ENCODE measurements at places on chromosomes 11 and 22. TPM values are rescaled to one million over a fixed set of nuclear protein-coding genes. Genes with fewer than 3 reads are reported as not detected.
A peak's percentile ranks its signal among the peaks of the same experiment; 100 is the strongest.

- DNase-seq, result no peak
These were observed 11.5 kb downstream of the C11orf91 start for GRCh38 chr11:33689085-33689484.

Gene CCDC81
- 64.3 TPM for total RNA-seq

- no peak for DNase-seq
These were observed 25.9 kb upstream of the TP53I11 start for GRCh38 chr11:44976576-44976975.

GRCh38 chr11:44029977-44030911 is 17.5 kb upstream of the ACCSL start:
- DNase-seq, result peak; percentile 84

- no peak for DNase-seq
These were observed 2.4 kb downstream of the TRIM44 start for GRCh38 chr11:35664977-35665441.

GRCh38 chr11:76670485-76671236 is at the start of gene LRRC32:
TSS of gene LRRC32 (minus strand) at chr11:76670747. CDS start at chr11:76665954, 4,793 bp downstream.
- peak; percentile 55 for DNase-seq

DNA sequence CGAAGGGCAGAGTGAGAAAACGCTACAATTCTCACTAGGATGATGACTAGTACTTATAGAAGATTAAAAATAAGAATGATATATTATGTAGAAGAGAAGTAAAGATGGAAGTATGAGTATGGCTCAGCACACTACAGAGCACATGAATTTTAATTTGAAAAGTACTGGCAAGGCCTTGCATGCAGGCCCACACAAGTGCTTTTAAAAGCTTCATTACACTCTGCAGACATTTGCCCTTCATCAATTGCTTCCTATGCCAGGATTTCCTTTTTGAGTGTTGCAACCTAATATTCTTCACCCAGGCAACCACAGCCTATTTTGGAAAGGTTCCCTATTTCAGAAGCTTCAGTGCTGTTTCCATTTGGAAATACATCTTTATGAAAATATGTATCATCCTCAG is 81.1 kb downstream of the LARGE2 start:
- peak; percentile 50 for DNase-seq

DNA sequence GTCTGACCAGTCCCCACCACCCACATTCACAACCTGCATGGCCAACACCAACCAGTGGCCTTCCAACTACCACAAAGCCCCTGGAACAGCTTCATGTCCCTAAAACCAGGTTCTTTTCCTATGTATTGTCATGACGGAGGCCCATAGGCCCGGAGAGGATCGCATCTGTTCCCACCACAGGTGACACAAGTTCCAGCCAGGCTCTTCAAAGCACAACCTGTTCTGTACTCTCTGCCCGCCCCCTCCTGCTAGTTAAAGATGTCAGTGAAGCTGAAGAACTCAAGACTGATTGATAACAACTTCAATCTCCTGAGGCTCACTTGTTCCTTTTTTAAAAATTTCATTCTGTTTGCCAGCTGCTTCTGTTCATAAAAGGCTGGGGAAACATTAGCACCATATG is 121.1 kb upstream of the GUCY1A2 start:
- no peak for DNase-seq

GRCh38 chr11:125344846-125345420 is 151.1 kb downstream of the FEZ1 start:
- no peak for DNase-seq

GRCh38 chr11:87368858-87369480 is 331.2 kb downstream of the TMEM135 start:
- peak; percentile 27 for DNase-seq

Gene HOATZ
- 0.72 TPM for total RNA-seq

DNA sequence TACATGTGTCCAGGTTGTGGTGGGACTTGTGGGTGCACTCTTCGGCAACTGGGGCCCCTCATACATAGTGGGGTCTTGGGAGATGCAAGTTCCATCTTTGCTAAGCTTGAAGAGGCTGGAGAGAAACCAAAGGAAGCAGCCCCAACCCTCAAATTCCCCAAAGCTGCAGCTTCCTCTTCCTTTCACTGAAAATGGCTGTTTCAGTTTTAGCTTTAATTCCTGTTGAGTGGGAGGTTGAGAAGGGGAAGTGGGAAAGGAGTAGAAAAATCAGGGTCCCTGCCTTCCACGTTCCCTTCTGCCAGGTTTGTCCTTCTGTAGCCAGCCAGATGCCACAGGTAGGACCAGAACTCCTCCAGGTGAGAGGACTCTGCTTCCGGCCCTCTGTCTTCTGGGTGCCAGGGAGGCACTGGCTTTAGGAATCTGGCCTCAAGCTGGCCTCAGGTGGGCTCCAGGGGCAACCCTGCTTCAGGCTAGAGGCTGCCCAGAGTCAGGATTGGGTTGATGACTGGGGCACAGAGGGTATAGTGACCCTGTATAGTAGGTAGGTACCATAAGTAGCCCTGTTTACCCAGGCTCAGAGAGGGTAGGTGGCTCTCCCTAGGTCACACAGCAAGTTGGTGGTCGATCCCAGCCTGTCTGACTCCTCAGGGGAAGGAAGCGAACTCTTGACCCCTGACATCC is 16.2 kb downstream of the P2RY6 start:
- DNase-seq, result peak; percentile 38
